ENCODE measurements at places on chromosomes 13 and 19.

GRCh38 chr19:23351806-23352205 is 43.5 kb downstream of the ZNF91 start:
- no peak for DNase-seq

- DNase-seq: no peak
Measured at GRCh38 chr19:48737360-48737998, 2.9 kb downstream of the RASIP1 start.

DNA sequence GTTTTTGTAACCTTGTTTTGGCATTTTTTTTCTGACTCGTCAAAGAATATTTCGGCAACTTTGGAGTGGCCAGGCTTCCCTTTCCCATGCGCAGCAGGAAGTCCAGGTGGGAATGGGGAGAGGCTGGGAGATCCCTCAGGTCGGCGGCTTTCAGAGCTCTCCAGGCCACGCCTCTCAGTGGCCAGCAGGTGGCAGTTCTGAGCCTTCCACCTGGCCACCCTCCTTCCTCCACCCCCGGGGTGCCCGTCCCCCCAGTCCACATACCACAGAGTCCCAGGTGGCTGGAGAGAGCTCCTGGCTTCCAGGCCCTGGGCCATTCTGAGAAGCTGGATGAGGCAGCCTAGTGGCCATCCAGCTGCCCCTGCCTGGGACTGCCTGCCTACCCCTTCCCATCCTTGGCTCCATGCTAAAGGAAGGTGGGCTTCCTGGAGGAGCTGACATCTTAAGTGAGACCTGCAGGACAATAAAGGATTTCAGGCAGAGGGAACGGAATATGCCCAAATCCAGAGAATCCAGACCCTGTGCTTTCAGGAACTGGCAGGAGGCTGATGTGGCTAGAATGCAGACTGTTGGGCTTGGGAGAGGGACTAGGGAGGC is 46.3 kb downstream of the CCNE1 start:
- peak; percentile 31 for DNase-seq

DNA sequence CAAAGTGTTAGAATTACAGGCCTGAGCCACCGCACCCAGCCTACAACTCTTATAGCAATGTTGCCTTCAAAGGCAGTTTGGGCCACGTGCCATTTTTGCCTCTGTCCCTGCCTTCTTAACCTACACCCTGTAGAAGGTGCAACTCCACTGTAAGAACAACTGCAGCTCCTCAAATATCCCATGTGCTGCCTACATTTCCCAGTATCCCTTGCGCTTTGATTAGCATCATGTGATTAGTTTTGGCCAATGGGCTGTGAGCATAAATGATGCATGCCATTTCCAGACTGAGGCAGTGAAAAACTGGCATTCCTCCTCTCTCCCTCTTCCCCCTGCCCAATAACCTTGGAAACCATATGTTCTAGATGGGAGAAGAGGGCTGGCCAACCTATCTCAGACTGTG is 75.2 kb upstream of the MRI1 start:
- DNase-seq: peak; percentile 12

GRCh38 chr13:43058831-43059230 is 35.4 kb downstream of the DNAJC15 start:
- DNase-seq: no peak

DNA sequence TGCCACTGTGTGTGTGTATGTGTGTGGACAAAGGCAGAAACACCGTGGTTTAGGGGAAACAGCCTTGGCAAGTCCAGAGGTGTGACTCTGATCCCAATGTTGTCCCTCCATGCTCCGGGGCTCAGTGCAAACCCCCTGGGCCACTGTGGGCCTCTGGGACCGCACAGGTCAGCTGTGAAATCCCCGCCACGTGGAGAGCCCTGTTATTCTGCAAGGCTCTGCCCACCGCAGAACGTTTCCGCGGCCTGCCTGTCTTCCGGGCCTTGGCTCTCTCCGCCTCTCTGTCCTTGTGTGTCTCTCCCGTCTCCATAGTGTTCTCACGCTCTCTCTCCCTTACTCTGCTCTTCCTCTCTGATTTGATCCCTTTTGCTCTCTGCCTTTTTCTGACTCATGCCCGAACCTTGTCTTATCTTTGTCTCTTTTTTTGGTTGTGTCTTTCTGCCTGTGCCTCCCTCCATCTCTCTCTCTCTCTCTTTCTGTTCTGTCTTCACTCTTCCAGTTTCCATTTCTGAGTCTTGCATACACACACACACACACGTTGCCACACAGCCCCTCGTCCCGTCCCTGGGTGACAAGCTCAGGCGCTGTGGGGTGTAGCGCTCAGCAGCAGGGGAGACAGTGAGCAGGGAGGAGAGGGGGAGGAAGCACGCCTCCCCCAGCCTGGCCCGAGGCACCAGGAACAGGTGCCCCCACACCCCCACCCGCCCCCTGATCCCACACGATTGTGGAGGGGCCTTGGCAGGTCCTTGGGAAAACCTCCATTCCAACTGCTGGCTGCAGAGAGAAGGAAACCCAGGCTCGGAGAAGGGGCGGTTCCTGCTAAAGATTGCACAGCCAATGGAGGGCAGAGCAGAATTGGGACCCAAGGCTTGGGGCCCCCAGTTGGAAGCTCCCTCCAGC is 3.0 kb downstream of the TTYH1 start:
- DNase-seq: peak; percentile 43

- no peak for DNase-seq
Measured at GRCh38 chr19:51651216-51651846, 4.7 kb upstream of the SIGLEC14 start.

DNA sequence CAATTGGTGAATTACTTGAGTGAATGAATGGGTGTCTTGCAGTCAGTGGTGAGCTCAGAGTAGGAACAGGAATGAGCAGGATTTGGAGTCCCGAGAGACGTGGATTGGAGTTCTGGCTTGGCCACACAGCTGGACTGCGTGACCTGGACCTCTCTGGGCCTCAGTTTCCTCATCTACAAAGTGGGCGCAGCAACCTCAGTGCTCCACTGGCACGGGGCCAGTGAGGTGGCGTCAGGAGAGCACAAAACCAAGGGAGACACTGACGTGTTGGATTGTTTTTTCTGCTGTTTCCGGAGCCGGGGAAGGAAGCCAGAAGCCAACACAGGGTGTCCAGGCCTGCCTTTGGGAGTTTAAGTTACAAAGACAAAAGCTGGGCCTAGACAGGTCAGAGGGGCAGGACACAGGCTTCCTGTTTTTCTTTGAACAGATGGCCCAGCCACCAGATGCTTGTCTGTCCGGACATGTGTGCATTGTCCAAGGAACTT is 6.5 kb upstream of the DOCK6 start:
- DNase-seq: no peak

GRCh38 chr13:92951273-92951890 is 275.2 kb upstream of the GPC6 start:
- no peak for DNase-seq

DNA sequence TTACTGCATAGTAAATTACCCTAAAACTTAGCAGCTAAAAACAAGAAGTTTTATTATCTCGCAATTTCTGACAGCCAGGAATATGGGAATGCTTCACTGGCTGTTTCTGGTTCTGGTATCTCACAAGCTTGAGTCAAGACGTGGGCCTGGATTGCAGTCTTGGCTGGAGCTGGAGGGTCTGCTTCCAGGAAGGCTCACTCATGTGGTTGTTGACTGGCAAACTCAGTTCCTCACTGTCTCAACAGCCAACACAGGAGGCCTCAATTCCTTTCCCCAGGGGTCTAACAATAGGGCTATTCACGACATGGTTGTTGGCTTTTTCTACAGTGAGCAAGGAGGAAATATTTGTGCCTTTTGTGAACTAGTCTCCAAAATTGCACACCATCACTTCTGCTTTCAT is 146.3 kb downstream of the GPC5 start:
- DNase-seq: no peak

GRCh38 chr19:6010107-6010506 is 32.2 kb upstream of the RANBP3 start:
- DNase-seq: no peak

- no peak for DNase-seq
Measured at GRCh38 chr13:113935001-113935844, 38.7 kb downstream of the C13orf46 start.

GRCh38 chr19:42433503-42434260 is 6.5 kb upstream of the LIPE start:
- DNase-seq: peak; percentile 65

GRCh38 chr13:112229992-112230872 is 145.9 kb upstream of the SPACA7 start:
- no peak for DNase-seq

GRCh38 chr19:49451430-49452181 is at the start of gene PIH1D1:
Gene PIH1D1, minus strand, starts transcription at chr19:49451814. Its CDS starts 240 bp downstream, at chr19:49451574.
- DNase-seq: peak; percentile 99

DNA sequence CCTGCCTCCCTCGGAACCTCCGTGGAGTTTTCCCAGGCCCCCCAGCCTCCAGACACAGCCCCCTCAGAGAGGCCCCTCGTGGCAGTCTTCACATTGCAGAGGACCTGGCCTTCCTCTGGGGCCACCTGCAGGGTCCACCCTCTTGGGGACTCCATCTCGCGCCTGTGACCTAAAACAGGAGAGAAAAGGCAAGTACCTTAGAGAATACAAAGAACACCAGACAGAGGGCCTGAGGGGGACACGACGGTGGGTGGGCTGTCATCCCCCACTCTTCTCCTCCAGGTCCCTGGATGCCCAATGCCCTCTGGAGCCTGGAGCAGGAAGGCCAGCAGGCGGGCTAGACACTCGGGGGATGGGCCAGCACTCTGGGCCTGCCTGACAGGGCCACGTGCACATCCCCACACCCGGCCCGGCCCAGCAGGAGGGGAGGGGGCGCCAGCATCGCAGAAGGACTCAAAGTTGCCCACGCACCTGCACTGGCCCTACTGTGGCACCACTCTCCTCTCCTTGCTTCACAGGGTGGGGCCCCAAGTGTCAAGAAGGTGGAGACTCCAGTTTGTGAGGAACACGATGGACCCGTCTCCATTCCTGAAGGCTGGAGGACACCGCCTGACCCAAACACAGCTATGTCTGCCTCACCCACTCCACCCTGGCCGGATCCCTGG is 4.3 kb upstream of the A1BG start:
- no peak for DNase-seq

DNA sequence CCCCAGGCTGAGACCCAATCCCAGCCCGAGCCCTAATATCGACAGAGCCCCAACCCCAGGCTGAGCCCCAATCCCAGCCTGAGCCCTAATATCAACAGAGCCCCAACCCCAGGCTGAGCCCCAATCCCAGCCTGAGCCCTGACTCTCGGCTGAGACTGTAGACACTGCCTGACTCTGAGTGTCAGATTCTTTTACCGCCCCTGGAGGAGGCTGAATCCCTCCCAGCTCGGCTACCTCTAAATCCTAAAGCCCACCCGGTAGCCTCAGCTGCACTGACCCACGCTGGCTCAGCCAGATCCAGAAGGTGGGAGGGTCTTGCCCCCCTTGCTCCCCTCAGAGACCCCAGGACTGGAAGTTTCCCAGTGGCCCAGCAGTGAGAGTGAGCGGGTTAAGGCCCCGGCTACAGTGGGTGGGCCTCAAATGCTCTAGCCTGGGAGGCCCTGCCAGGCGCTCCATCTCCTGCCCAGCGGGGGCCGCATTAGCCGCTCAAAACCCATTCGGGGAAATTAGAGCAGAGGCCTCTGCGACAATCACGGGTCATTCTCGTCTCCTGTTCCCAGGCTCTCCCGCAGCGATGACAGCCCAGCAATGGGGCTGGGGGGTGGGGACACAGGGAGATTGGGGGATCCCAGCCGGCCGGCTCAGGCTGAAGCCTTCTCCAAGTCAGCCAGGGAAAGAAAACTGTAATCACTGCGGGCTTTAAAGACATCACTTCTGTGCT is 43.8 kb downstream of the ZNRF4 start:
- no peak for DNase-seq

DNA sequence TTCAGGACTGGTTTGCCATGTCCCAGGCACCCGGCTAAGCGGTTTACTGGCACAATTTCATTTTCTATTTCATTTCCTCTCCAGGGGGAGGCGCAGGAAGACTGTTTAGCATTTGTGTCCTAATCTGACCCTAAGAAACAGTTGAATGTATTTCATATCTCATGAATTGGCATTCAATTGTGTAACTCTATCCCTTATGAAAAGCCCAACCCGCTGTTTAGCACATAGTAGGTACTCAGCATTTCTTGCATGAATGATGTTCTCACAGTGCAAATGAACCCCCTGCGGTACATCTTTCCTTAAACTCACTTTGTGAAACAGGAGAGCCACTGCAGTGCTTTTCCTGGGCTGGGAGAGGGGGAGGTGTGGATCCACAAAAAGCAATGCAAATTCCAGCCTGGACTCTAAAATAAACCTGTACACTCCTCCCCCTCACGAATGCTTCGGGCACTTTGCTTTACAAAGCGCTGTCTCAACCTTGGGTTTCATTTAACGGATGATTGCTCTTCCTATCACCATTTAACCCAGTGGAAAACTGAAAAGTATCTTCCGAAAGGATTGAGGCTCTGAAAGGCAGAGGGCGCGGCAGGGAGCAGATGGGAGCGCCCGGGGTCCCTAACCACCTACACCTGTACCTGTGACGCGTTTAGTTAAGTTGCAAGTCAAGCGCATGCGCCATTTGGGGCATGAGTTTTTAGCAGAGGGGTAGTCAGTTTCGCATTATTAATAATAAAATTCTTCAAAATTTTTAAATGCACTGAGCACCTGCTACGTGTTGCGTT is 1.2 kb upstream of the EEF2 start:
- DNase-seq: peak; percentile 81

DNA sequence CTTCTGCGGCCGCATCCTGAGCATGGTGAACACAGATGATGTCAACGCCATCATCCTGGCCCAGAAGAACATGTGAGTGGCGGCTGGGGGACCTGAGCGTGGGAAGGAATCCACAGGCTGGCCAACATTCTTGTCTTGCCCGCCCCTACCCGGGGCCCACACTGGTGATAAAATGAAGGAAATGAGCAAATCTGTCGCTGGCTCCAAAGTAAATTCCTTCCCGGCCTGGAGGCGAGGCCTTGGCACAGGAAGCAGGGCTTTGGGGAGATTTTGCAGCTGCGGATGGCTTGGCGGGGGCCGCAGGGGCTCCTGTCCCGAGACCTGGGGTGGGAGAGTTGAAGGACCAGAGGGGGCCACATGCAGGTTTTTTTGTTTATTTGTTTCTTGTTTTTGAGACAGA is 4.4 kb downstream of the KXD1 start:
- DNase-seq: no peak

- no peak for DNase-seq
Measured at GRCh38 chr13:98845742-98846141, 93.3 kb upstream of the SLC15A1 start.

- no peak for DNase-seq
Measured at GRCh38 chr13:25149711-25150110, 22.4 kb downstream of the AMER2 start.

GRCh38 chr13:57635541-57636085 is 4.1 kb downstream of the PCDH17 start:
- no peak for DNase-seq

DNA sequence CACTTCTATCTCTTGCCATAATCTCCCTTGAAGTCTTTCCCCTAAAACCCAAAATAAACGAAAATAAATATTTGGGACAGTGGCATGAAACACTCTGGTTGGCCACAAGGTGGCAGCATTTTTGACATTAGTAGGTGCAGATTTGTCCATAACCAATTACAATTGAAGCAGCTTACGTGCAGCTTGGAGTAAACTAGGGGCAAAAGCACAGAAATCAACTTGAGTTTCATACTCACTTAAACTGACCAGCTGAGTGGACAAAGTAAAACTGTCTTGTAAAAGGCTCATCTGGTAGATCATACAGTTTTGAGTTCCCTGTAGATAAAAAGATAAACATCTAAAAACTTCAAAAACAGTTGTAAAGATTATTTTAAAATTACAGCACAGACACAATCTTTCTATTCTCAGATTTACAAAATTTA is 18.8 kb downstream of the PDCD5 start:
- DNase-seq: peak; percentile 62

Measured in activated CD4-positive, alpha-beta T cell treated with anti-CD3 and anti-CD28 coated beads, Interleukin-2, amount 50 U/mL, for 16 hours (primary cell).